ENCODE measurements at places on chromosomes 11 and 22. TPM values are rescaled to one million over a fixed set of nuclear protein-coding genes. Genes with fewer than 3 reads are reported as not detected.

The CYTH4 gene
- total RNA-seq = not detected

The AGBL2 gene
- 2.4 TPM for total RNA-seq

The USP2 gene
- 3.4 TPM for total RNA-seq

The KRTAP5-10 gene
- total RNA-seq = not detected

The CABP4 gene
- not detected for total RNA-seq

The MS4A12 gene
- total RNA-seq = not detected

The RIMBP3B gene
- total RNA-seq = 0.63 TPM

The OR4A47 gene
- total RNA-seq = not detected

The ZP1 gene
- total RNA-seq = not detected

The NDUFA6 gene
- 120 TPM for total RNA-seq

Measured in neural crest cell (in vitro differentiated cells).